Cardiac ventricle fibroblast (primary cell): ENCODE measurements at places on chromosomes 3 and 15. TPM values are rescaled to one million over a fixed set of nuclear protein-coding genes. Genes with fewer than 3 reads are reported as not detected.

Gene CADM2
- not detected in 2 replicates for total RNA-seq

Gene PLSCR5
- not detected in 2 replicates for total RNA-seq

Gene ADAMTSL3
- total RNA-seq, result 0.39 and 0.50 TPM in 2 replicates

Gene GRIP2
- 0.06 TPM in 1 of 2 replicates, not detected in the other for total RNA-seq

Gene ST6GAL1
- 2.1 and 6.5 TPM in 2 replicates for total RNA-seq

Gene CMTM8
- total RNA-seq, result 11.1 and 15.5 TPM in 2 replicates

Gene EFCC1
- total RNA-seq, result 0.06 TPM in 1 of 2 replicates, not detected in the other

Gene MYZAP
- total RNA-seq, result 0.81 and 0.83 TPM in 2 replicates

Gene NSMCE3
- 11.5 and 12.4 TPM in 2 replicates for total RNA-seq

Gene AP2M1
- 247 and 299 TPM in 2 replicates for total RNA-seq

Gene RBM6
- total RNA-seq, result 23.6 and 23.7 TPM in 2 replicates

Gene DYNLT2B
- 5.5 and 15.9 TPM in 2 replicates for total RNA-seq

Gene GOLGA8R
- 1.2 and 2.3 TPM in 2 replicates for total RNA-seq

Gene VPS33B
- total RNA-seq, result 5.6 and 26.9 TPM in 2 replicates

Gene RPP25
- 15.1 and 15.2 TPM in 2 replicates for total RNA-seq

Gene INSYN1
- 3.6 and 5.6 TPM in 2 replicates for total RNA-seq

Gene VPS8
- total RNA-seq, result 19.5 and 21.9 TPM in 2 replicates

Gene SV2B
- total RNA-seq, result 0.87 and 0.93 TPM in 2 replicates

Gene SNTN
- not detected in 2 replicates for total RNA-seq

Gene DLL4
- 3.1 and 3.3 TPM in 2 replicates for total RNA-seq

Gene SRGAP3
- total RNA-seq, result 2.8 and 3.7 TPM in 2 replicates

Gene SENP5
- total RNA-seq, result 11.2 and 15.3 TPM in 2 replicates

Gene SLC35G2
- total RNA-seq, result 7.7 and 12.2 TPM in 2 replicates

Gene LSAMP
- total RNA-seq, result 5.2 and 7.9 TPM in 2 replicates

Gene CACNA2D3
- total RNA-seq, result 2.6 TPM in 2 replicates

Gene ANKRD34C
- not detected in 2 replicates for total RNA-seq

Gene IMPG2
- total RNA-seq, result 0.20 and 0.37 TPM in 2 replicates

Gene LSG1
- total RNA-seq, result 11.7 and 17.9 TPM in 2 replicates

Gene MBNL1
- total RNA-seq, result 177 and 191 TPM in 2 replicates

Gene GOLGA8J
- total RNA-seq, result not detected in 2 replicates

Gene DUOXA1
- not detected in 2 replicates for total RNA-seq

Gene ACAD11
- total RNA-seq, result 9.3 and 9.6 TPM in 2 replicates

Gene GATA2
- 4.6 and 5.1 TPM in 2 replicates for total RNA-seq

Gene CNTN3
- total RNA-seq, result not detected in 2 replicates

Gene ETFA
- total RNA-seq, result 60.5 and 62.8 TPM in 2 replicates

Gene ZPLD1
- total RNA-seq, result not detected in 2 replicates

Gene FOXL2NB
- total RNA-seq, result not detected in 2 replicates

Gene GRK7
- total RNA-seq, result not detected in 2 replicates

Gene CELSR3
- 1.5 and 2.2 TPM in 2 replicates for total RNA-seq

Gene SLC28A2
- not detected in 2 replicates for total RNA-seq

Gene GHRL
- total RNA-seq, result not detected in 2 replicates

Gene NPAP1
- not detected in 2 replicates for total RNA-seq

Gene ACTC1
- total RNA-seq, result not detected in 2 replicates

Gene SLTM
- total RNA-seq, result 30.7 and 49.4 TPM in 2 replicates

Gene GP9
- not detected in 2 replicates for total RNA-seq

Gene CPA3
- not detected in 2 replicates for total RNA-seq

Gene VILL
- 7.2 and 12.9 TPM in 2 replicates for total RNA-seq

Gene NXPE3
- total RNA-seq, result 18.5 and 25.3 TPM in 2 replicates

Gene SLC15A2
- 0.06 and 0.54 TPM in 2 replicates for total RNA-seq

Gene TMCO5A
- not detected in 2 replicates for total RNA-seq

Gene GABPB1
- total RNA-seq, result 12.7 and 13.1 TPM in 2 replicates

Gene LXN
- 71.8 and 72.4 TPM in 2 replicates for total RNA-seq

Gene KCNH8
- not detected in 2 replicates for total RNA-seq

Gene NANOGP8
- not detected in 2 replicates for total RNA-seq

Gene PPCDC
- 6.2 and 8.8 TPM in 2 replicates for total RNA-seq

Gene ACP3
- 1.00 and 1.3 TPM in 2 replicates for total RNA-seq

Gene TCTA
- total RNA-seq, result 26.6 and 29.1 TPM in 2 replicates

Gene PRRT3
- total RNA-seq, result 8.4 and 9.7 TPM in 2 replicates
